Activated CD4-positive, alpha-beta T cell treated with anti-CD3 and anti-CD28 coated beads, Interleukin-2, amount 50 U/mL, for 1 hour (primary cell): ENCODE measurements at places on chromosomes 7 and 10.

DNA sequence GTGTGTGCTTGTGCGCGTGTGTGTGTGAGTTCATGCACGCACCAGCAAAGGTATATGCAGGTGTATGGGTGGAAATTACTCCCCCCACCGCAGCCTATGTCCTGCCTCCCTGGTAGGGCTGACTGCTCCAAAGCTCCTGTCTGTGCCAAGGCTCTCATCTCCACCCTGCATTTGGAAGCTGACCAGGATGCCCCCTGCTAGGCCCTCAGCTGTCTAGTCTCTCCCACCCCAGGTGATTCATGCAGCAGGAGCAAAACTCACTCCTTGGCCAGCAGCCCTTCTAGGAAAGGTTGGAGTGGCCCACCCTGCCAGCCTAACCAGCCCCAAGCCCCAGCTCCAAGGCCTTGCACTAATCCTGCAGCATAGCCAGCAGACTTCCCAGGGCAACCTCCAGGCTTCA lies 148.4 kb downstream of the GRID1 start:
- DNase-seq: no peak

- no peak for DNase-seq
These were observed 70.1 kb downstream of the RELN start for GRCh38 chr7:103919272-103919868.

GRCh38 chr10:9222917-9223316 lies 1168.4 kb downstream of the GATA3 start:
- DNase-seq: no peak

DNA sequence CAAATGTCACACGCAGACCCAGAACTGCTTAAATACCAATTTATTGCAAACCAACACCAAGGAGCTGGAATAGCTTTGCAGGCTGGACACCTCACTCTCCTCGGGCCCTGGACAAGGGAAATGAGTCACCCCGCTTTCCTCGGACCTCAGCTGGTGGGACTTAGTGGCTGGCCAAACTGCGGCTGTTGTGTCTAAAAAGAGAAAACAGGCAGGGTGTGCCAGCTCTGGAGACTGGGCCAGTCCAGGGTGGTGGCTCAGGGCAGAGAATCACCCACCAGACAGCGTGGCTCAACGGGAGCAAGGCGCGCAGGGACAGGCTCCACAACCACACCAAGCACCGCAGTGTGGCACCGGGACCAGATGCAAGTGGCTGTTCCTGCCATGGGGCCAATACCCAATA lies 58.2 kb upstream of the CAMK2B start:
- DNase-seq: no peak

DNA sequence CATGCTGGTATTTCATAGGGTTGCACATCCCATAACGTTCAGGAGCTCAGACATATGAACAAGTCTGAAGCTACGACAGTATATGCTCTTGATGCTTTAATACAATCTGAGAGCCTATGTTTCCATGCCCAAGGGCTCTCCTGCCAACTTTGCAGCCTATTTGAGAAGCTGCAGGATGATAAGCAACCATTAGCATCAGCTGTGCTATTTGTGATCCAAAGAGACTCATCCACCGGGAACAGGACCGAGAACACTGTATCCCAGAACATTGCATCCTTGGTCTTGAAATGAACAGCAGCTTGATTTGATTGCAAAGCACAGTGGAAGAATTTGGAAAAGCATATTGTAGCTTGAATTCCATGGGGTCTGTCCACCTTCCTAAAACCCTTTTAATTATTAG lies 156.2 kb upstream of the PTER start:
- DNase-seq: no peak

DNA sequence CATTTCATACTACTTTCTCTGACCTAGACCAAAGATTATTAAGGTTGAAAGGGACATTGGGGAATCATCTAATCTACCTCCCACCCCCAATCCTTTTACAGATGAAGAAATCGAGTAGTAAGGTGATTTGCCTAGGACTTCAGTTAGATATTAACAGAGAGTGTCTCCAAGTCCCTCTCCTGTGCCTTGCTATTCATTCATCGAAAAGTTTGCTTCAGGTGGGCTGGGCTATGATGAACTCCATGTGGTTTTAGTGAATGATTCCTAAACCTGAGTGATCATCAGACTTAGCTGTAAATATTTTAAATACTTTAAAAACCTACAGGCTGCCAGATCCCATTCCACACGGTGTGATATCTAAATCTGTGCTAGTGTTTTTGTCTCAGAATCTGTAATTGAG lies 259.4 kb upstream of the SORCS1 start:
- DNase-seq: no peak

DNA sequence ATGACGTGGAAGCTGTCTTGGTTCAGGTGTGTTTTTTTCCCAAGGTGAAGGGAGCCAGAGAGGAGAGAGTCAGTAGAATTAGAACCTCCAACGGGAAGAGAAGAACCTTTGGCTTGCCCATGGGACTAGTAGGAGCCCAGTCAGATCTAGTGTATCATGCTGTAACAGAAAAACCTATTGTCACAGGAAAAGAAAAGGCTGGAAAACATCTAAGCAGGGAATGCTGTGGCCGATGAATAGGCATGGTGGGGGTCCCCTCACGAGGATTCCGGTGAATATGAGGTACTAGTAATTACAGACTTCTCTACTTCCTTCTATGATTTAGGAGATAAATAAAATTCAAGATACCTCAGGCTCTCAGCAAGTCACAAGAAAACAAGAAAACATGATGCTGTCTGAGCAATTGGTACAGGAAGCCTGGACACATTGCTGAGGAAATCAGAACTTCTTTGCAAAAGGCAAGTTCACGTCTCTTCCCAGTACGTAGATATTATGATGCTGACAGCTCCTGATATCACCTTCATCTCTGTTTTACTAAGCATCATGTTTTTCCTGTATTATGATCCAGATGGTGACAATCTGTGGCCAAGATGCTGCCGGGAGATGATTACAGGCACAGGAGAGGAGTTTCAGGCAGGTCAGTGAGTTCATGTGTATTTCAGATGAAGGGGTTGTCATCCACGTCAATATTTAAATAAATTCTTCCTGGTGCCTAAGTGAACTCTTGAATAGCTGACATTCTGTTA lies 54.3 kb upstream of the NPY start:
- no peak for DNase-seq
